Endodermal cell (in vitro differentiated cells): ENCODE measurements at places on chromosomes 1 and 21. TPM values are rescaled to one million over a fixed set of nuclear protein-coding genes. Genes with fewer than 3 reads are reported as not detected.

The LAD1 gene
- total RNA-seq = 13.5 and 14.3 TPM in 2 replicates

The SPRR1A gene
- not detected in 2 replicates for total RNA-seq

GRCh38 chr1:232591344-232591743, 38.6 kb downstream of the SIPA1L2 start:
- DNase-seq = no peak

The GUK1 gene
- 112 to 357 TPM (median 114 TPM) in 3 replicates for total RNA-seq

- no peak for DNase-seq
Measured at GRCh38 chr1:81937791-81938450, 137.2 kb downstream of the ADGRL2 start.

GRCh38 chr1:156750711-156751450, 594 bp downstream of the HDGF start:
- peak; percentile 82 for DNase-seq

The LDLRAD2 gene
- 0.68 and 0.88 TPM in 2 replicates for total RNA-seq

DNA sequence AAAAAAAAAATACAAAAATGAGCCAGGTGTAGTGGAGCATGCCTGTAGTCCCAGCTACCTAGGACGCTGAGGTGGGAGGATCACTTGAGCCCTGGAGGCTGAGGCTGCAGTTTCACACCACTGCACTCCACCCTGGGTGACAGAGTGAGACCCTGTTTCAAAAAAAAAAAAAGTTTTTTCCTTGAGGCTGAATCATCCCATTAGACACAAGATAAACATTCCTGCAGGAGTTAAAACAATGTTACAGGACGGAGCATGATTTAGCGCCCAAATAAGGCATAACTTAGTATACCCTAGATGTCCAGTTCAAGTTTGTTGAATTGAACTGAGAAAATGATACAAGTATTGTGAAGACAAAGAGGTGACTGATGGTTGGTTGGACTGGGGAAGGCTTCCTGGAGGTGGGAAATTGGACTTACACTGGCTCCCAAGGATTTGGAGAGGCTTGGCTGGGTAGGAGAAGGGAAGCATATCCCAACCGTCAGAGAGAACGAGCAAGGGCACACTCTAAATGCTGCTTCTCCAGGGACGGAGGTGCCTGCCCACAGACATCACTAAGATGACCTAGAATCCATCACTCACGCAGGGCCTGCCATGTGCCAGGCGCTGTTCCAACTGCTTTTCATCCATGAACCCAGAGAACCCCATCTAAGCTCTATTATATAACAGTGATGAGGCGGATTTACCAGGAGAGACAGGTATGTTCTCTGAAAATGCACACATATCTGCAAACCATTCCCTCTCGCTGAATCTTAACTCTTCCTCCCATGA, 610.6 kb downstream of the KIF26B start:
- no peak for DNase-seq

GRCh38 chr1:118081387-118081786, 103.6 kb downstream of the SPAG17 start:
- no peak for DNase-seq

- no peak for DNase-seq
Measured at GRCh38 chr1:244102046-244102445, 51.0 kb downstream of the ZBTB18 start.

The OR2G6 gene
- not detected in 2 replicates for total RNA-seq

GRCh38 chr1:209382231-209383100, 201.0 kb upstream of the CAMK1G start:
- no peak for DNase-seq

DNA sequence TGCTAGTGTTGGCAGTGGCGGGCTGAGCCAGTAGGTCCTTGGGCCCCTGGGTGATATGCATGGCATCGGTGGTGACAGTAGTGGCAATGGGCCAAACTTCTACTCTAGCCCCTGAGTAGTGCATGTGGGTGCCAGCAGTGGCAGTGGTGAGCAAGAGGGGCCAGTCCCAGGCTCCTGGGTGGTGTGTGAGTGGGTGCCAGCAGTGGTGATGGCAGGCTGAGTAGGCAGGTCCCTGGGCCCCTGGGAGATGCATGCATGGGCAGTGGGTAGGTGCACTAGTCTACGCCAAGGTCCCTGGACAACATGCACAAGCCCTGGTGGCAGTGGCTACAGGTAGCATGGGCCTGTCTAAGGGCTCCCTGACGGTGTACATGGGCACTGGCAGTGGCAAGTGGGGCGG, 24.6 kb upstream of the TTC22 start:
- DNase-seq = no peak

- no peak for DNase-seq
Measured at GRCh38 chr21:29168891-29169315, 38.5 kb downstream of the MAP3K7CL start.

The KCND3 gene
- total RNA-seq = 0.07 and 0.13 TPM in 2 replicates

The ADORA3 gene
- not detected in 3 replicates for total RNA-seq

The LYPD8 gene
- not detected in 3 replicates for total RNA-seq

The MAP3K6 gene
- 11.5 to 13.6 TPM (median 12.1 TPM) in 3 replicates for total RNA-seq

GRCh38 chr1:156884560-156885184, 8.8 kb upstream of the PEAR1 start:
- DNase-seq = no peak

GRCh38 chr1:64090436-64090835, 113.0 kb upstream of the UBE2U start:
- no peak for DNase-seq

GRCh38 chr1:92502247-92502646, 15.5 kb upstream of the GFI1 start:
- DNase-seq = no peak

- peak; percentile 53 for DNase-seq
Measured at GRCh38 chr1:10965546-10966226, 46.8 kb upstream of the TARDBP start.

The OR2T33 gene
- 0.36 TPM in 1 of 3 replicates, not detected in the others for total RNA-seq

GRCh38 chr1:1613509-1614082, 1.7 kb upstream of the MIB2 start:
- no peak for DNase-seq

GRCh38 chr1:209652121-209652735, at the start of gene LAMB3:
TSS of gene LAMB3 (minus strand) at chr1:209652425. CDS start at chr1:209650944, 1,481 bp downstream.
- DNase-seq = no peak

The RAB42 gene
- 2.1 and 2.9 TPM in 2 replicates for total RNA-seq

- no peak for DNase-seq
Measured at GRCh38 chr21:27649762-27650161, 682.9 kb upstream of the ADAMTS5 start.

The GPX7 gene
- total RNA-seq = 17.8 and 20.3 TPM in 2 replicates

DNA sequence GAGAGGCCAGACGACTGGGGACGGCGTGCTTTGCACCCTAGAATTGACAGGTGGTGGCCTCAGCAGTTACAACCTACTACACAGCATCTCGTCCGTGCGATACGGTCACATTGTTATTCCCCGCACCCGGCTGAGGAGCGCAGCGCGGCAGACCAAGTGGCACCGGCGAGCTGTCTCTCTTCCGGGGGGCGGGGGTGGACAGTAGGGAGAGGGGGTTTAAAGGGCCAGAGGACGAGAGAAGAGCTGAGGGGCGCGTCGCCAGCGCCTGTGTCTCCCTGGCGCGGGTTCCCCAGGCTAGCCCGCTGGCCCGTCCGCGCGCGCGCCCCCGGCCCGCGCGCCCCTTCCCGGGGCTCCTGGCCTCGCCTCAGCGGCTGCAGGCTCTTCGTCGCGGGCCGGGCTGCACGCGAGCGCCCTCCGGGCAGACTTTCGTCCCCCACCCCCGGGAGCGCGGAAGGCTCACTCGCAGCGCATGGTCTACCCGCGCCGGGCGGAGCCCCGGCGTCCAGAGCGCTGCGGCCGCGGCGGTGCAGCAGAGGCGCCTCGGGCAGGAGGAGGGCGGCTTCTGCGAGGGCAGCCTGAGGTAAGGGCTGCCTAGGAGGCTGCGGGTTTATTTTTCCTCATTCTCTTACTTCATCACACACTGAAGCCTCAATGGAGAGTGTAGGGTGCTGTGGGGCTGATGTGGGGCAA, at the start of gene PDE4B:
PDE4B (plus strand) TSS at position 227 of the 690 bp plus-strand sequence.
- DNase-seq = peak; percentile 83

The SPRR1B gene
- total RNA-seq = 1.1 TPM in 1 of 3 replicates, not detected in the others

The ELAVL4 gene
- 4.0 and 4.2 TPM in 2 replicates for total RNA-seq

DNA sequence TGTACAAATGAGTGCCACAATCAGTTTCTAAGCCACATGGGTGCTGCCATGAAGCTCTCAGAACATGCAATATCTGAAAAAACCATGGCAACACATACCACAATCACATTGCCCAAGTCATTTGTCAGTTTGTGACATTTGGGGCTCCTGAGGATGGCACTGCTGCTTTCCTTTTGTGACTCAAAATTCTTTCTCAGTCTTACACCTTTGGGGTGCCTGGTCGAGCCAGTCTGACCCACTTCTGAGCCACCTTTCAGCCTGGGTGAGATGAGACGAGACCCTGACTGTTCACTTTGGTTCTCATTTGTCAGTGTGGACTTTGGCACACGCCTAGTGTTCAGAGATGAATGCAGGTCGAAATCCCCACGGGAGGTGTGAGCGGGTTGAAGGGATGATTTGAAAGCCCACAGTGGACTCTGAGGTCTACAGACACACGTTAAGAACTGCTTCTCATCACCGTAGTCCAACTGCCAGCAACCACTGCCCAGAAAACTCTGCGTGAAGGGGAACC, 8.0 kb downstream of the BATF3 start:
- no peak for DNase-seq
